ENCODE measurements at places on chromosomes 2 and 18.

- DNase-seq = no peak
These were observed 151.3 kb downstream of the TFCP2L1 start for GRCh38 chr2:121133551-121134319.

GRCh38 chr18:58525928-58526424 lies 102.9 kb downstream of the ALPK2 start:
- no peak for DNase-seq

- DNase-seq = no peak
These were observed 217.0 kb upstream of the BOD1L2 start for GRCh38 chr18:56929886-56930285.

GRCh38 chr18:51543658-51544155 lies 346.2 kb upstream of the MEX3C start:
- no peak for DNase-seq

DNA sequence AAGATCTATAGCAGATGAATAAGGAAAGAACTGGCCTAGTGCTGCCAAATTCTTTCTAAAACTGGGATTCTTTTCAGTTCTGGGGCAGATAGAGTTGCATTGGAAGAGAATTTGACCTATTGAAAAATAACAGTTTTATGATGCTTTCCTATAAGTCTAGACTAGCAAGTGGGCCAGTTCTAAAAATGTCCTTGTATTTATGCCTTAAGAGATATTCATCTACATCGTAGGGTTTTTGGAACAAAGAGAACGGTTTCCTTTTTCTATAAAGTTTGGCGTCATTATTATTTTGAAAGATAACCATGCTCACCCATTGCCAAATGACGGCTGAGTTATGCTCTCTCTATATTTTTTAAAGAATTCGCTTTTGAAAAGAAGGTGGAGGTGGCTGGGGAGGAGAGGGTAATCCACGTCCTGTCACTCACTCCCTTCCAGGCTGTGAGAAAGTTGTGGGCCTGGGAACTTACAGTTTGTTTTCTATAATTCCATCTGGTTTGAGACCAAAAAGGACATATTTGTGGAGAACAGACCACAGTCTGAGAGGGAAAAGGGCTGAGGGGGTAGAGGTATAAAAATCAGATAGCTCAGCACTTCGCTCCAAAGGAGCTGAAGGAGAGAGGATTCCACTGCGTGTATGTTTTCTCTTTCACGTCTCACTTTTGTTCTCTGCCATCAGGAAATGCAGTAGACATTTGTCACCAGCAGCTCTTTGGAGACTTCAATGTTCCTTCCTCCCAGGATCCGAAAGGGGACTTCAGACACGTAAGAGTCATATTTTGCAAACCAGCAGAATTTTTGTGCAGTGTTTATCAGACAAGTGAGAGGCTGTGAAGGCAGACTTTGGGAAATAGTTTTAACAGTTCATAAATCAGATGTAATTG lies 281.9 kb upstream of the FN1 start:
- peak; percentile 83 for DNase-seq

GRCh38 chr2:6506361-6506794 lies 359.3 kb downstream of the CMPK2 start:
- no peak for DNase-seq

GRCh38 chr18:56175330-56176001 lies 462.9 kb downstream of the TXNL1 start:
- no peak for DNase-seq

- no peak for DNase-seq
These were observed 468.4 kb downstream of the MBD2 start for GRCh38 chr18:53755914-53756609.

- DNase-seq = no peak
These were observed 294.5 kb downstream of the PLCL1 start for GRCh38 chr2:198098918-198099317.

GRCh38 chr2:71018625-71019024 lies 24.0 kb upstream of the TEX261 start:
- no peak for DNase-seq

- peak; percentile 83 for DNase-seq
These were observed 71.2 kb downstream of the CTAGE1 start for GRCh38 chr18:22346401-22346952.

GRCh38 chr18:58297198-58297597 lies 253.2 kb downstream of the NEDD4L start:
- no peak for DNase-seq

- DNase-seq = no peak
These were observed 884 bp downstream of the PROM2 start for GRCh38 chr2:95275151-95275515.

DNA sequence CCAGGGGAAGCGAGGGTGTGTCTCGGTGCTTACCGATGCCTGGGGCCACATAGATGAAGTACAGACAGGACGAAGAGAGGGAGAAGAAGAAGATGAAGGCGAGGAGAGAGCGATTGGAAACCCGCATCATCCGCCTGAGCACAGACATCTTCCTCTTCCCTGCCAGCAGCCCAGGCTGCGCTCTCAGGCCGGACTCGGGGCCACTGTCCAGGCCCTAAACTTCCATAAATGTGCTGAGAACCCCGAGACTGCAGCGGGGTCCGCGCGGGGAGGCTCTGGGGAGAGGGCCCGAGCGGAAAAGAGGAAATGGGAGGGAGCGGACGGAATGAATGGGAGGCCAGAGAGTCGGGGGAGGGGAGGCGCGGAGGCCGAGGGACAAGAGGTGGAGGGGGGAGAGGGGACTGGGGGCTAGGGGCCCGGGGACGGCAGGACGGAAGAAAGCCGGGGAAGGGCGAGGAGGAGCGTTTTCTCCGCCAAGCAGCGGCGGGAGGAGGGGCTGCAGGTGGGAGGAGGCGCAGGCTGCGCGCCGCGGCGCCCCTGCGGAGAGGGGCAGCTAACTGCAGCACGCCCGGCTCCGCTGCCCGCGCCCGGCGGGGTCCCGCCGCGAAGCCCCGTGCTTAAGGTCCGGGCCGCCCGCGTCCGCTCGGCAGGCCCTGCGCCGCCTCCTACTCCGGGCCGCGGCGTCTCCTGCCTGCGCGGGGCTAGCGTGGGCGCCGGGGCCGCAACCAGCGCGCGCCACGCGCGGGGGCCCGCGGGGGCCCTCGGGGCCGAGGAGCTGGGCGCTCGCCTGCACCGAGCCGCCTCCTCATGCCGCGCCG lies at the start of gene B4GALT6:
TSS of gene B4GALT6 (minus strand) at position 303 of the 818 bp plus-strand sequence. CDS start at position 148, 155 bp downstream.
- DNase-seq = peak; percentile 35

- DNase-seq = no peak
These were observed 75.5 kb upstream of the SP5 start for GRCh38 chr2:170639635-170640034.

GRCh38 chr2:108169982-108170625 lies 69.7 kb upstream of the SULT1C3 start:
- peak; percentile 40 for DNase-seq

DNA sequence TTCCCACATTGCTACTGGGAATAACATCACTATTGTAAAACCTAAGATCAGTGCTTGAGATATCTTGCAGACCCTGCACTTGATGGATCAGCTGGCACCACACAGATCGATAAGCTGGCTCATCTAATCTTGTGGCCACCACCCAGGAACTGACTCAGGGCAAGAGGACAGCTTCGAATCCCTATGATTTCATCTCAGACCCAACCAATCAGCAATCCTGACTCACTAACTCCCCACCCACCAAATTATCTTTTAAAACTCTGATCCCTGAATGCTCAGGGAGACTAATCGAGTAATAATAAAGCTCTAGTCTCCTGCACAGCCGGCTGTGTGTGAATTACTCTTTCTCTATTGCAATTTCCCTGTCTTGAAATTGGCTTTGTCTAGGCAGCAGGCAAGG lies 11.3 kb upstream of the TEX44 start:
- no peak for DNase-seq

DNA sequence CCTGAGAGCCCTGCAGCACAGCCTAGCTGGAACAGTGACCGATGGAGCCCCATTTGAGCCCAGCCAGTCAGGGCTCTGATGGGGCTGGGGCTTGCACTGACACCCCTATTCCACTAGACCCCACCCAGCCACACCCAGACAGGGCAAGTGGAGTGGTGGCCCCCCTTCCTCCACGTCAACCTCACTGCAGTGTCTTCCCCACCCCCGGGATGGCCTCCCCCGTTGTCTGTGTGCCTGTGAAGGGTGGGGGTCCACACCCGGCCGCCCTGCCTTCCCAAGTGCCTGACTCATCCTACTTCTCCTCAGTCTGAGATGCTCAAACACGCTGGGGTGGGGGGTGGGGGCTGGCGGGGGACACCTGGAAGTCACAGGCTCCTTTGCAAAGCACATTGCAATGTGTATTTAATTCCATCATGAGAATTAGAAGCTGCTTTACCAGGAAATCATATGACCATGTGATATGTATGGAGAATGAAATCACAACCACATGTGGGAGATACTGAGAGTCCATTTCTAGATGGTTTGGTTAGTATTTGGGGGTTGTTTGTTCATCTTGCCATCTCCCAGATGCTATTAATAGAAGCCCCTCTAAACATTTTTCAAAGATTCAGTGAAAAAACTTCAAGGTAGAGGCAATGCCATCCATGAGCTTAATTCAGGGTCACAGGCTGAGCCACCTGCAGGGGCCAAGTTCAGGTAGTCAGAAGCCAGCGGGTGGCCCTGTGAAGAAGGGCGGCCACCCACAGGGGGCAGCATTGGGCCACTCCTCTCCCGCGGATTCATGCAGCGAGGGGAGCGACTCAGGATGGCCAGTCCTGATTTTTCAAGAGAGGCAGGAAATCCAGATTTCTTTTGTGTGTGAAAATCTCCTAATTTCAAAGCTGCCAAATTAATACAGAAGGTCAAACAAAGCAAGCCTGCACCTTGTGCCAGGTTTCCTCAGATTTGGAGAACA lies 22.7 kb upstream of the GMPPA start:
- DNase-seq = peak; percentile 61

GRCh38 chr2:234564699-234565098 lies 67.8 kb upstream of the ARL4C start:
- peak; percentile 54 for DNase-seq

DNA sequence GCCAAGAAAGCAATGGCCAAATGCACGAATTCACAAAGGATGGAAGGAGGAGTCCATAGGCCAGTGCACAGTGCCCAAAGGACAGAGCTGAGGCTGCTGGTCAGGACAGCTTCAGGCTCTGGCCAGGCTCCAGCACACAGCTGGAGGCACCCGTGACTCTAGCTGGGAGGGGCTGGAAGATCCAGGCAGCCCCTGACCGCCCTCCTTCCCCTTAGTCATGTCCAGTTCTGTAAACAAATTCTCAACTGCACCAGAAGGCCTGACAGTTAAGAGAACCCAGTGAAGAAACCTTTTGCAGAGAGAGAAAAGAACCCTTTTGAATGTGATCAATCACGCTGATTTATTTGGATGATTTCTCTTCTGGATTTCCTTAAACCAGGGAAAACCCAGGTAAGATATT lies 7.7 kb upstream of the YWHAQ start:
- peak; percentile 93 for DNase-seq

DNA sequence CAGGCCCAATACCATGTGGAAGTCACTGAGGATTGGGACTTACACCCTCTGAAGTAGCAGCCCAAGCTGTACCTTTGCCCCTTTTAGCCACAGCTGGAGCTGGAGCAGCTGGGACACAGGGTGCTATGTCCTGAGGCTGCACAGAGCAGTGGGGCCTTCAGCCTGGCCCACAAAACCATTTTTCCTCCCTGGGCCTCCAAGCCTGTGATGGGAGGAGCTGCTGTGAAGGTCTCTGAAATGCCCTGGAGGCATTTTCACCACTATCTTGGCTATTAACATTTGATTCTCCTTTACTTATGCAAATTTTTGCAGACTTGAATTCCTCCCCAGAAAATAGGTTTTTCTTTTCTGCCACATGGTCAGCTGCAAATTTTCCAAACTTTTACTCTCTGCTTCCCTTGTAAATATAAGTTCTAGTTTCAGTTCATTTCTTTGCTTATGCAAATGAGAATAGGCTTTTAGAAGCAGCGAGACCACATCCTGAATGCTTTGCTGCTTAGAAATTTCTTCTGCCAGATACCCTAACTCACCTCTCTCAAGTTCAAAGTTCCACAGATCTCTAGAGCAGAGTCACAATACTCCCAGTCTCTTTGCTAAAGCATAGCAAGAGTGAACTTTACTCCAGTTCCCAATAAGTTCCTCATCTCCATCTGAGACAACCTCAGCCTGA lies 213.8 kb upstream of the MGAT5 start:
- DNase-seq = no peak

- no peak for DNase-seq
These were observed 20.4 kb downstream of the TTC32 start for GRCh38 chr2:19881221-19881907.

- peak; percentile 29 for DNase-seq
These were observed 51.2 kb downstream of the CYRIA start for GRCh38 chr2:16614314-16614860.

DNA sequence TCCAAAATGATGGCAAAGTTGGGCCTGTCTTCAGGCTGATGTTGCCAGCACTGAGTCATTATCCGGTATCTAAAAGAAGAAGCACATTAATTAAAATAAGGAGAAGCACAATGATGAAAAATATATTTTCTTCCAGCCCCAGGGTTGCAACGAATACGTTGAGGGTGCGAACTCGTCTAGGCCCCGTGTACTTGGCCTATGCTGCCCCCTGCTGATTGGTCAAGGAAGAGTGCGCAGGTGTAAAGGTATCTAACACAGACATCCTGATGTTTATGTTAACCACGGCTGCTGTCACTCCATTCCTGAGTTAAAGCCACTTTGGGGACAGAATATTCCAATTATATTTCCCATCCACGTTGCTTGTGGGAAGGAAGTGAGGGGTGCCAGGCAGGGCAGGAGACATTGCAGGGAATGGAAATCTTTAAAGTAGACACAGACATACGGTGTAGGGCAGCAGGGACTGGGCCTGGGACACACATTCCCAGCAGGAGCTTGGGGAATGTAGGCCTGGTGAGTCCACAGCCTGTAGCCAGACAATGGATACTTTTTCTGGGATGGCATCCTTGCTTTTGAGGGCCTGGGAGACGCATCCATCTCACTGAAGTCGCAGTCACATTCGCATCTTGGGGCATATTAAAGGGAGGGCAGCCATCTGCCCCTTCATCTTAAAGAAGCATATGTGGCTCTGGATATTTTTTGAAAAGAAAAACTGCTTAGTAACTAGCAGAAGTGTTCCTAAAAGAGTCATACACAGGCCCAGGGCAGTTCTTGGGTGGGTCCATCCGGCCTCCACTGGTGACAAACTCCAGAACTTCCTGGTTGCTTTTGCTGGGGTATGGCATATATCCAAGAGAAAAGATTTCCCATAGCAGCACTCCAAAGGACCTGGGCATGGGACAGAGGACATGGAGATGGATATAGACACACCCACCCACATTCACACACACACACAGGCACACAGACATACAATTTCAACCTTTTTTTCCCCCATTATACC lies 81.9 kb downstream of the CLIP4 start:
- DNase-seq = peak; percentile 70

GRCh38 chr2:101232770-101233169 lies 19.9 kb upstream of the CNOT11 start:
- DNase-seq = no peak

- no peak for DNase-seq
These were observed 70.5 kb downstream of the KCNG2 start for GRCh38 chr18:79868168-79868784.

DNA sequence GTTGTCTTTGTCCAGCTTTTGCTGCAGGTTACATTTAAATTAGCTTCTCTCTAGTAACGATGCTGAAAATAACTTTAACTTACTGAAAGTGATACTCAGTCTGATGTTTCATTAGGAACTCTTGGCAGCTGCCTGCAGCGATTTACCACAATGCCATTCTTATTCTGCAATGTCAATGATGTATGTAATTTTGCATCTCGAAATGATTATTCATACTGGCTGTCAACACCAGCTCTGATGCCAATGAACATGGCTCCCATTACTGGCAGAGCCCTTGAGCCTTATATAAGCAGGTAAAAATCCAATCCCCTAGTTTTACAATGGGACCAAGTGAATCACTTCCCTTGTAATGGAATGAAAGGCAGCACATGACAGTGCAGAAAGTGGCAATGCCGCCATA lies 16.3 kb upstream of the MFF start:
- peak; percentile 13 for DNase-seq
